ENCODE measurements at places on chromosomes 1 and 21. TPM values are rescaled to one million over a fixed set of nuclear protein-coding genes. Genes with fewer than 3 reads are reported as not detected.

- no peak for DNase-seq
Measured at GRCh38 chr1:39632682-39633417, 6.6 kb downstream of the HEYL start.

- DNase-seq = no peak
Measured at GRCh38 chr1:226979115-226979516, 39.0 kb downstream of the COQ8A start.

DNA sequence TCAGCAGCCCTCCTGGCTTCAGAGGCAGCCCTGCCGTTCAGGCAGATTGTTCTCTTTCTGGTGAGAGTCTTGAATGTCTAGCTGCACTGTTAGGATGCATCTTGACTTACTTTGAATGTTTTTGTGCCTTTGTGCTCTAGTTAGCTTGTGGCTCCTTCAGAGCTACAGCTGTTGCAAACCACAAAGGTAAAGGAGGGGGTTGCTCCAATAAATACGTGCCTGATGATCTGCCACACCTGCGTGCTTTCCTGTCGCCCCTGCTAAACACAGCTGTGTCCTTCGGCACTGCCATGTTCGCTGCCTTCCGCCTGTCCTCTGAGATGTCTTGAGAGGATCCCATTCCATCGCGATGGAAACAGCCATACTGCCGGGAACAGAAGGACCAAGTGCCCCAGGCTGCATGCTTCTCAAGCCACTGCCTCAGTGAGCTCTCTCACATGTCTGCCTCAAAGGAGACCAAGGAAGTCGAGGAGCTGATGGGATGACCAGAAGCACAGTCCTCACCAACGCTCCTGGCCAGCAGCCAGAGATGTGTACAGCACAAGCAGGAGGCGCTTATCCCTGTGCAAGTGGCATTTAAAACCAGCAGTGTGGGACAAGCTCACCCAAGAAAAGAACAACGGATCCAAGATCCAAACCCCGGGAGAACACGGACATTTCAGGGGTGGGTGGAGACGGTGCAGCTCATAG lies 12.0 kb upstream of the SMIM12 start:
- DNase-seq = no peak

RCAN3 gene
- total RNA-seq = 178 TPM

DNA sequence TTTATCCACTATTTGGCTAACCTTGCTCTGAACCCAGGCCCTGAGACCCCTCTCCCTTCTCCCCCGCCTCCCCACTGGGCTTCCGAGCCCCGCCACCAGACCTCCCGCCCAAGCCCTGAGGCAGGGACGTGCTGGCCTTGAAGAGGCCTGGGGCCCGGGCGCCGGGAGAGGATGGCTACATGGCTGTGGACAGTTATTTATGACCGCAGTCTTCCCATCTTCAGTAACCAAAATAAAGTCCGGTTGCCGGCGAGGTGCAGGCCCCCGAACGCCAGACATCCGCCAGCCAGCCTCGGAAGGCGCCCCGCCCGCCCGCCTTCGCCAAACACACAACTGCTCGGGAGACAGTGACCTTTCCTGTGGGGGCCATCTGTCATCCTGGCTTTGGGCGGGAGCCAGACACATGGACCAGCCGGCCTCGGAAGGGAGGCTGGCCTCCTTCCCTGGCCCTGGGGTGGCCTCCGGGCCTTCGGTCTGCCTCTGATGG lies 69.0 kb downstream of the DHRS3 start:
- DNase-seq = no peak

SH2D1B gene
- not detected for total RNA-seq

CASQ1 gene
- not detected for total RNA-seq

DNA sequence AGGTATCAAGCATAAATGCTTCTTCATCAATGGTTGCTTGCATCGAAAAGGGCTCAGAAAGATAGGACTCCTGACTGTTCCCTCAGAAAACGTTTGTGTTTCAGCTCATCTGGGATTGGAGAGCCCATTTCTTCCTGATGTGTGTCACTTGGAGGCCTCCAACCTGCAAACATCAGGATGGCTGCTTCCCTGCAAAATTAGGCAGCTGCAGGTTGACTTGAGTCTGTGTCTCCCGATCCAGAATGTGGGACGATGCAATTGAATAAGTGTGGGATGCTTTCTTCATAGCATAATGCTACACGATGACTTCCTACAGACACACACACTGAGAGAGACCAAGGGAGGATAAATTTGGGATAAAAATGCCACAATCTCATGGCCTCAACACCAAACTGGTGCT lies 42.2 kb downstream of the OLIG1 start:
- DNase-seq = no peak

HPCA gene
- total RNA-seq = not detected

DEPDC1 gene
- total RNA-seq = not detected

DNA sequence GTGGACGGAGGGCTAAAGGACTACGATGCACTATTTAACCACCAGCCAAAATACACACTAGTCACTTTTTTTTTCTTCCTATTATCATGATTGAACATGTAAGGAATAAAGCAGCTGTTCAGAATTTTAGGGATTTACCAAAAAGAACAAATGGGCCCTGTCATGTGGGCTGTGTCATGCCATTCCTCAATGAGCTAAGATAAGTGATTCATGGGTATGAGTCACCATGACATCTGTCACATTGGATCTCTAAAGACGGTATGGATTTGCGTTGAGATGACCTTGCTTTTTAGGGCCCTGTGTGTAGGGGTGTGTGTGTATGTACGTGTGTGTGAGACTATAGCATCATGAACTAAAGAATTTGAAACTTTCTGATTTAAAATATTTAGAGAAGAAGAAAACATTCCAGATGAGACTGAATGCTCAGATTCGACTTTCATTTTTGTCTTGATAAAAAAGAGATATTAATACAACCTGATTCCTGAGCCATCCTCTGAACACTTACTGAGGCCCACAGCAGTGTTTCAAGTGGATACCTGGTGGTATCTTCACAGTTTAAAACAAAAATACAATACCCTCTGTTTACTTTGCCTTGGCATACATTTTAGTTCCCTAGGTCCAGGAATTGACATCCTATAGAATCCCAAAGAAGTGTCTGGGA lies 246.1 kb upstream of the DUSP10 start:
- no peak for DNase-seq

DNA sequence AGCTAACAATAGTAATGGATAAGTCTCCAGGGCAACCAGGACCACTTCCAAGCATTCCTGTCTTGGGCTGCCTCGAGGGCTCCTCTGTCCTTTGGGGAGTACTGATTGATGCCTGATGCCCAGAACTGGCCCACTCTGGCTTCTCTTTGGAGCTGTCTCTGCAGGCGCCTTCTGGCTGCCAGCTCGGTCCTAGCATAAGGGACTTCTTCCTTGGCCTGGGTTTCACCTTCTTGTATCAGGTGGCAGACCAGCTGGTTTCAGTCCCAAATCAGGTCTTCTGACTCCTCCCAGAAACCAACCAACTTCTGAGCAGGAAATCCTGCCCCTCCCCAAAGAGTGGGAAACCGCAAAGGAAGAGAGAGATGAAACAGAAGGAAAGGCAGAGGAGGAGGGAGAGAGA lies 10.6 kb downstream of the G0S2 start:
- peak; percentile 54 for DNase-seq

GRCh38 chr1:119878171-119878570 lies 18.1 kb downstream of the ADAM30 start:
- no peak for DNase-seq

DNA sequence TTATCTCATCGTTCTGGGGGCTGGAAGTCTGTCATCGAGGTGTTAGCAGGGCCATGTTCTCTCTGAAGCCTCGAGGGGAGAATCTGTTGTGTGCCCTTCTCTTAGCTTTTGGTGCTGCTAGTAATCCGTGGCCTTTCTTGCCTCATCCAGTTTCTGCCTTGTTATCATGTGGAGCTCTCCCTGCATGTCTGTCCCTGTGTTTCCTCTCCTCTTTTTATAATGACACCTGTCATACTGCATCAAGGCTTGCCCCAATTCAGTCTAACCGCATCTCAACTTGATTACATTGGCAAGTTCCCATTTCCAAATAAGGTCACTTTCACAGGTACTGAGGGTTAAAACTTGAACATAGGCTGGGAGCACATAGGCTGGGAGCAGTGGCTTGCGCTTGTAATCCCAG lies 82.6 kb upstream of the CNIH3 start:
- DNase-seq = no peak

KRTAP19-3 gene
- total RNA-seq = not detected

GRCh38 chr1:80047791-80048190 lies 1041.3 kb upstream of the ADGRL4 start:
- DNase-seq = no peak

C1orf87 gene
- total RNA-seq = not detected

- DNase-seq = no peak
Measured at GRCh38 chr21:35528116-35529042, 479.3 kb upstream of the RUNX1 start.

GRCh38 chr21:42366292-42367010 lies at the start of gene TFF1:
Gene TFF1, minus strand, starts transcription at chr21:42366535. Its CDS starts 40 bp downstream, at chr21:42366495.
- no peak for DNase-seq

- DNase-seq = no peak
Measured at GRCh38 chr1:110258734-110259133, 48.6 kb downstream of the KCNC4 start.

- DNase-seq = no peak
Measured at GRCh38 chr21:42148097-42148496, 70.8 kb upstream of the ABCG1 start.

DNA sequence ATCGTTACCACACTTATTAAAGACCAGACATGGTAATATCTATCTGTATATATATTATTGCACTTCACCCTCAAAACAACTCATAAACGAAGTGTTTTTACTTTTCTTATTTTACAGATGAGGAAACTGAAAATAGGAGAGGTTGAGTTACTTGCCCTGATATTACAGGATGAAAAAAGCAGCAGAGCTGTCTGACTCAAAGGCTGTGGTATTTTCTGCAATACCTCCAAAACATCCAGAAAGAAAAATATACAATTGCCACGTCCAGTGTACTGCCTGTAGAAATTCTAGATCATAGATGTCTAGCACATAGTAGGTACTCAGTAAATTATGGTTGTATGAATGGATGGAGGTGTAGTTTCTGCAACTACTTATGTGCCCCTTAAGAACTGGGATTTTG lies 5.2 kb upstream of the TARBP1 start:
- DNase-seq = no peak

LCE2A gene
- not detected for total RNA-seq

OXCT2 gene
- not detected for total RNA-seq

GRCh38 chr1:153293851-153294250 lies 18.9 kb downstream of the PGLYRP3 start:
- DNase-seq = peak; percentile 14

- DNase-seq = no peak
Measured at GRCh38 chr1:48333316-48333715, 110.8 kb downstream of the SLC5A9 start.

POU3F1 gene
- total RNA-seq = 0.15 TPM

PLEKHM2 gene
- 59.8 TPM for total RNA-seq
